Gastrocnemius medialis (tissue), 4 donors: ENCODE measurements at places on chromosomes 1 and 21.

DNA sequence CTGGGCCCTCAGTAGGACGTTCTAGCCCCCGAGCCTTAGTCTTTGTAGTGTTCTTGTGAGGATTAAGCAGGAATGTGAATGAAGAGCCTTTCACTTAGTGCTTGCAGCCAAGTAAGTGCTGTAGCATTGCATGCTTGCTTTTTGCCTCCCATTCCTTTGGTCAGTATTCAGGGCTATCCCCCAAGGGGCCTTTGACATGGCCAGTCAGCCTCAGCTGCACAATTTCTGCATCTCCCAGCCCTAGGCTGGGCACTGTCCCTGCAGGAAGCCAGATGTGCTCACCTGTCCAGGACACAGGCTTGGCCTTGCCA lies 30.5 kb downstream of the SOX13 start:
- no peak for DNase-seq

- no peak for DNase-seq
Observed at GRCh38 chr1:243819438-243819839, 30.6 kb downstream of the AKT3 start.

DNA sequence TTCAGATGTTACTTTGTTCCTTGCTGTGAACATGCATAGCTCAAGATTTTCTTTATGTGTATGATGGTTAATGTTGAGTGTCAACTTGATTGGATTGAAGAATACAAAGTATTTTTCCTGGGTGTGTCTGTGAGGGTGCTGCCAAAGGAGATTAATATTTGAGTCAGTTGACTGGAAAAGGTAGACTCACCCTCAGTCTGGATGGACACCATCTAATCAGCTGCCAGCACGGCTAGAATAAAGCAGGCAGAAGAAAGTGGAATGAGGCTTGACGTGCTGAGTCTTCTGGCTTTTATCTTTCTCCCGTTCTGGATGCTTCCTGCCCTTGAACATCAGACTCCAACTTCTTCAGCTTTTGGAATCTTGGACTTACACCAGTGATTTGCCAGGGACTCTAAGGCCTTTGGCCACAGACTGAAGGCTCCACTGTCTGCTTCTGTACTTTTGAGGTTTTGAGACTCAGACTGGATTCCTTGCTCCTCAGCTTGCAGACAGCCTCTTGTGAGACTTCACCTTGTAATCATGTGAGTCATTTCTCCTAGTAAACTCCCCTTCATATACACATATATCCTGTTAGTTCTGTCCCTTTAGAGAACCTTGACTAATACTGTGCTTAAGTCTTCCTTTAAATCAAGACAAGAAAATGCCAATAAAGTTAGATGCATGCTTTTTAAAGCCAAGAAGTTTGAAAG lies 626.6 kb downstream of the KCNT2 start:
- no peak for DNase-seq

GRCh38 chr1:13916530-13916929 lies 216.5 kb downstream of the PRDM2 start:
- no peak for DNase-seq

DNA sequence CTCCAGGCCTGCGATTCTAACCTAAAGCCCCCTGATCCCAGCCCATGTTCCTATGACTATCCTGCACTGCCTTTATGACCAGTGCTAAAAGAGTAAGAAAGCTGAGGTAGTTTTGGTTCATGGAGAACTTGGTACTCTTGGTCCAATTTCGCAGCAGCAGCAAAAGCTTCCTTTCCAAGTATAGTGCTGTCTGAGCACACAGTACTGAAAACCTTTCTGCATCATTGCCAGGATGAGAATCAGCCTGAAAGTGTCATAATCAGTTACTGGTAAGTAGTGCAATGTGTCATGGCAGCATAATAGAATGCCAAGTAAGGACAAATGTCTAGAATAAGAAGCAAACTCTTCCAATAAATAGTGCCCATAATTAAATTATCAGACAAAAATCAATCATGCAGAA lies 889.6 kb upstream of the ADGRL4 start:
- no peak for DNase-seq

GRCh38 chr1:16321176-16321867 lies 31.0 kb downstream of the FBXO42 start:
- no peak for DNase-seq

GRCh38 chr1:147757015-147757990 lies 3.1 kb downstream of the GJA5 start:
- DNase-seq, result no peak

GRCh38 chr1:46062651-46063319 lies 69.6 kb downstream of the PIK3R3 start:
- DNase-seq, result no peak

GRCh38 chr1:34532113-34532512 lies 222.7 kb upstream of the GJB5 start:
- DNase-seq, result no peak

DNA sequence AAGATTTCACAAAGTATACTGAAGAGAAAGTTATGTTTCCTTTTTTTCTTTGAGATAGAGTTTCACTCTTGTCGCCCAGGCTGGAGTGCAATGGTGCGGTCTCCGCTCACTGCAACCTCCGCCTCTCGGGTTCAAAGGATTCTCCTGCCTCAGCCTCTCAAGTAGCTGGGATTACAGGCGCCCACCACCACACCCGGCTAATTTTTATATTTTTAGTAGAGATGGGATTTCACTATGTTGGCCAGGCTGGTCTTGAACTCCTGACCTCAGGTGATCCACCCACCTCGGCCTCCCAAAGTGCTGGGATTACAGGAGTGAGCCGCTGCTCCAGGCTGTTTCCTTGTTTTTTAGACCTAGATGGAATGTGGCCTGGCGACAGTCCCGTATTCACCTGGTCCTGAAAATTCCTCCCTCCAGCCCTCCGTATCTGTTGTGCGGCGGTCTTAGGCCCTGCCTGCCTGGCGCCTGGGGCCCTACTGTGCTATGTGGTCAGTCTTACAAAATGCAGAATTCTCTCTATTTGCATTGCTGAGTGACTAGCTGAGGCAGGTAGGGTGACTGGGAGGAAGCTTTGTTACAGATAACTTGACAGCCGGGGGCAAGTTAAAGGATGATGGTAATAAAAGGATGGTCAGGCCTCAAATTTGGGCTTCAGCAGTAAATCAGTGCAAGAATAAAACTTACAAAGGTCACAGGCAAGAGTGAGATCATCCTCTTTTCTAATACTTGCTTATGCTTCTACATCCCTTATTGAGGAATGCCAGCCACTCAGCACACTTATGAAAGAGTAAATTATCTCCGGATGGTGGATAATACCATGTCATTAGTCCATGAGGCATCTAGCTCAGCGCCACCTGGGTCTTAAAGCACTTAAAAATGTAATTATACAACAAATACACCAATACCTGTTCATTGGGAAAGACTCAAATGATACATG lies 30.3 kb downstream of the PARK7 start:
- DNase-seq, result no peak

DNA sequence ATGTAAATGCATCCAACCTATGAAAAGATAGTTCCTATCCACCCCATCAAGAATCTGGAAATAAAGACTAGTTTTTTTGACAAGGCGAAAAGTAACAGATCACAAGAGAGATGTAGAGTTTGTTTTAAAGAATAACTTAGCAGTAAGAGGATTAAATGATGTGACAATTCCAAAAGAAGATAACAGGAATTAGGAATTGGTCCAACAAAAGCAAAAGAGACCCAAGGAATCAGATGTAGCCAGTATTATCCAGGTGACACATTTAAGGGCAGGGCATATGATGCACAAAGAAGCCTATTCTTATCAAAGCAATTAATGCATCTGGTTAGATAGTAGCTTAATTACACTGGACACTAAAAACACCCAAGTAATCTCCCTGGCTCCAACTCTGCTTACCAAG lies 53.8 kb downstream of the PUM1 start:
- DNase-seq, result no peak

- DNase-seq, result no peak
Observed at GRCh38 chr1:116833718-116834117, 76.0 kb upstream of the PTGFRN start.
